ENCODE measurements at places on chromosomes 12 and 14.

- H3K4me3 ChIP-seq = no peak overlapping the region
- peak; percentile 73 for DNase-seq
- H3K36me3 ChIP-seq = no peaks in the 10 kb centered on the region
- H3K27me3 ChIP-seq = no peaks in the 10 kb centered on the region
- H3K27ac ChIP-seq = no peak overlapping the region
Observed at GRCh38 chr14:69079188-69079742, 73.7 kb downstream of the DCAF5 start.

GRCh38 chr12:49847161-49847560 lies 4.3 kb upstream of the BCDIN3D start:
- no peak overlapping the region for H3K4me3 ChIP-seq
- no peak for DNase-seq
- no peaks in the 10 kb centered on the region for H3K36me3 ChIP-seq
- H3K27me3 ChIP-seq = no peaks in the 10 kb centered on the region
- no peaks in the 10 kb centered on the region for H3K4me1 ChIP-seq

- H3K4me1 ChIP-seq = no peaks in the 10 kb centered on the region
- H3K27me3 ChIP-seq = no peaks in the 10 kb centered on the region
- no peak overlapping the region for H3K4me3 ChIP-seq
- no peaks in the 10 kb centered on the region for H3K36me3 ChIP-seq
- DNase-seq = peak; percentile 82
Observed at GRCh38 chr14:90760591-90761316, 55.5 kb downstream of the TTC7B start.

DNA sequence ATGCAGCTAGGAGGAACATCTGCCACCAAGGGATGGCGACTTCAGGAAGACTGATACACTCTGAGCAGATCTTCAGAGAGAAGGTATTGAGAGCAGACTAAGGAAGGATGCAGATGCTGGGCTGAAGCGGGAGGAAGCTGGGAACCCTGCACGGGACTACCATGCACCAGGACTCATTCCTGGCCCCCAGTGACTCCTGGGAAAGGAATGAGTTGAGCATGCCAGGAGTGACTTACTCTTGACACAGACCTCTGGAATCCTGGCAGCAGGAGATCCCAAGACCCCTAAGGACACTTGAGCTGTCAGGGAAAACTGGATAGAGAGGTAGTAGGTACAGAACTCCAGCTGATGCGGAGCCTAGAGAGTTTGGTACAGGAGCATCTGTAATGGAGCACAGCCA lies 336.1 kb downstream of the RPS29 start:
- peak; percentile 70 for DNase-seq
- H3K4me1 ChIP-seq = no peaks in the 10 kb centered on the region
- no peak overlapping the region for H3K4me3 ChIP-seq
- H3K27me3 ChIP-seq = no peaks in the 10 kb centered on the region

DNA sequence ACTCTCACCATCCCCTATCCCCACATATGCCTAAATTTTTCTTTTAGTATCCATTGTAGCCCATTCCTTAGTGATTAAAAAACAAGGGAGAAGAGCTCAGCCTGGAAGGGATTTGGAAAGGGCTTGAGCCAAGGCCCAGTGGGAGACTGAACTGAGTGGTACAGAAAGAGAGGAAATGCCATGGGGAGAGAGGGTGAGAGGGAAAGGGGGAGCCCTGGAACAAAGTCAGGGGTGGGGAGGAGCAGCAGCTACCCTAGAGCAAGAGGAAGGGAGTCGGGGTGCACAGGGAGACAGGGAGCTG lies 2.6 kb upstream of the ATN1 start:
- no peaks in the 10 kb centered on the region for H3K36me3 ChIP-seq
- H3K4me1 ChIP-seq = peaks cover 19% of the 10 kb centered on the region
- H3K27me3 ChIP-seq = no peaks in the 10 kb centered on the region
- DNase-seq = peak; percentile 62
- H3K4me3 ChIP-seq = no peak overlapping the region

- H3K27me3 ChIP-seq = no peaks in the 10 kb centered on the region
- no peak for DNase-seq
- peaks cover 18% of the 10 kb centered on the region for H3K4me1 ChIP-seq
Observed at GRCh38 chr12:24229031-24229700, 279.7 kb upstream of the SOX5 start.

DNA sequence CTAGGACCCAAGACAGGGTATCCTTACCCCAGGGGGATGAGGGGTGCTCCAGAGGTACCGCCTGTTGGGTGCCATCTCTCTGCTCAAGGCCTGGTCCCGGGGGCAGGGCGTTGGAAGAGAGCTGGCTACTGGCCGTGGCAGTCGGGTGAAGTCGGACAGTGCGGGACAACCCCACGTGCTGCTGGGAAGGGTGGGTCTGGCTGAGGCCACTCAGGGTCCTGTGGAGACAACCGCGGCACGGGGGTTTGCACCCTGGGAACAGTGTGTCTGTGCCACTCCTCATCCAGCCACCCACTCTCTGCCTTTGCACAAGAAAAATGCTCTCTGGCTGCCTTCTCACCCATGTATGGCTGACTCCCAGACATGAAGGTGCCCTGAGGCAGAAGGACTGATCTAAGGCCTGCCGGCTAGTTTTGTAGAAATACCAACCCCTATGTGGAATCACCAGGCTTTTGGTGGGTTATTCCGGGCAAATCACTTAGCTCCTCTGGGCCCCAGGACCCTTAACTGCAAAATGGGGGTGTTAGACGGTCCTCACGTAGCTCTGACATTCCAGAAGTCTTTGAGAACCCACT lies 56.5 kb downstream of the LTBP2 start:
- H3K4me1 ChIP-seq = peaks cover 5% of the 10 kb centered on the region
- no peaks in the 10 kb centered on the region for H3K27me3 ChIP-seq
- no peak overlapping the region for H3K4me3 ChIP-seq
- no peaks in the 10 kb centered on the region for H3K36me3 ChIP-seq

DNA sequence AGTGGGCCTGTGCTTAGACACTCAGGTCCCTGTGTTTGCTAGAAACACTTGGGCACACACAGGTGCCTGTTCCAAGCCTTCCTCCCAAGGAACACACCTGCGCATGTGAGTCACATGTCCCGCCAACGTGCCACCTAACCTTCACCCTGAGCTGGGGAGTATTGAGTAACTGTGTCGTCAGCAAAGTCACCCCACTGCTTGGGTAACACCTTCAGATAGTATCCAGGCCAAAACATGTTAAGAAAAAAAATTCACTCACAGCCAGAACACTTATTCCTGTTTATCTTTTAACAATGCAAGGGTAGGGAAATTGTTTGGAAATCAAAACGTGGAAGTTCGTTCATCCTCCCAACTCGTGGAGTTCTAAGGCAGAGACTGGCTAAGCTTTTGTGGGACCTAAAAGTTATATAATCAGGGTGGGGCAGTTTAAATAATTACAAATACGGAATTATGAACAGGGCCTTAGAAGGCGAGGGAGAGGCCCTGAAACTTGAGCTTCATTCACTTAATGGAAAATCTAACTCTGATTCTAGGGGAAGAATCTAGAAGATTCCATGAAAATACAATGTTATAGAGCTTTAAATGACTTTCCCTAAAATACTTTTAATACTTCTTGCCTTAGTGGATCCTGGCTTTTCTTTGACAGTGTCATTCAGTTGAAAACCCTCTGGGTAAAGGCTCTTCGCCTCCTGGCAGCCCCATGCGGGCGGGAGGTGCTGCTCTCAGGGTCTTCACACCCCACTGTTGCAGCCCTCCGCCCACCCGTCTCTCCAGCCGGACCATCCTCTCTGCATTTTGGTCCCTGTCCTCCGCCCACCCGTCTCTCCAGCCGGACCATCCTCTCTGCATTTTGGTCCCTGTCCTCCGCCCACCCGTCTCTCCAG lies 30.3 kb upstream of the ADIPOR2 start:
- no peak overlapping the region for H3K4me3 ChIP-seq
- H3K4me1 ChIP-seq = no peaks in the 10 kb centered on the region
- no peaks in the 10 kb centered on the region for H3K27me3 ChIP-seq
- no peaks in the 10 kb centered on the region for H3K36me3 ChIP-seq

DNA sequence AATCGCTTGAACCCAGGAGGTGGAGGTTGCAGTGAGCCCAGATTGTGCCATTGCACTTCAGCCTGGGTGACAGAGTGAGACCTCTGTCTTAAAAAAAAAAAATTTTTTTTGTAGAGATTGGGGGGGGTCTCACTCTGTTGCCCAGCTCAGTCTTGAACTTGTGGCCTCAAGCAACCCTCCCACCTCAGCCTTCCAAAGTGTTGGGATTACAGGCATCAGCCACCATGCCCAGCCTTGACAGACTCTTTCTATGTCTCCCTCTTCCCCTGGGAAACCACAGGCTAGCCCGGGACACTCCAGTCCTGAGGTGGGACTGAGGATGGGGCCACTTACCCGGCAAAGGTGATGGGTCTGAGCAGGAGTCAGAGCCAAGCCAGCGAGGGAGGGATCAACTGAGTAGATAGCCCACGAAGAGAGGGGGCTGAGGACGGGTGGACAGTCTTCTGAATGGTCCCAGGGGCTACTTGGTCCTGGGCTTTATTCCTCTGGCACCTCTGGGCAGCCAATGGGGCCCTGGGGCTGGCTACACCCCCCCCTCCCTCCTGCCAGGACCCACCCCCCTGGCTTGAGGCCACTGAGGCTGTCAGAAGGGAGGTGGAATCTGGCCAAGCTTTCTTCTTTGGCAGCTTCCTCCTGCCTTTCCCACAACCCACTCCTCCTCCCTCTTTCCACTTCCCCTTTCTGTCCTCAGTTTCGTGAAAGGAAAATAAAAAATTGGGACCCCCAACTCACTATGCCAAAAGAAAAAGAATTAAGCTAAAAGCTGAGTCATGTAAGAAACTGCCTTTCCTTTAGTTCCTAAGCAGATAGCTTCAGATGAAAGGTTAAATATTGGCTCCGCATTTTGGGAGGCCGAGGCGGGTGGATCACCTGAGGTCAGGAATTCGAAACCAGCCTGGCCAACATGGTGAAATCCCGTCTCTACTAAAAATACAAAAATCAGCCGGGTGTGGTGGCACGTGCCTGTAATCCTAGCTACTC lies at the start of gene SDS:
SDS (minus strand) TSS at position 453 of the 981 bp plus-strand sequence. CDS start 4,179 bp downstream, outside the sequence.
- no peak within 1 kb of the TSS for H3K27ac ChIP-seq
- no peaks in the 10 kb centered on the region for H3K36me3 ChIP-seq
- H3K4me1 ChIP-seq = no peaks in the 10 kb centered on the region
- no peak for DNase-seq

DNA sequence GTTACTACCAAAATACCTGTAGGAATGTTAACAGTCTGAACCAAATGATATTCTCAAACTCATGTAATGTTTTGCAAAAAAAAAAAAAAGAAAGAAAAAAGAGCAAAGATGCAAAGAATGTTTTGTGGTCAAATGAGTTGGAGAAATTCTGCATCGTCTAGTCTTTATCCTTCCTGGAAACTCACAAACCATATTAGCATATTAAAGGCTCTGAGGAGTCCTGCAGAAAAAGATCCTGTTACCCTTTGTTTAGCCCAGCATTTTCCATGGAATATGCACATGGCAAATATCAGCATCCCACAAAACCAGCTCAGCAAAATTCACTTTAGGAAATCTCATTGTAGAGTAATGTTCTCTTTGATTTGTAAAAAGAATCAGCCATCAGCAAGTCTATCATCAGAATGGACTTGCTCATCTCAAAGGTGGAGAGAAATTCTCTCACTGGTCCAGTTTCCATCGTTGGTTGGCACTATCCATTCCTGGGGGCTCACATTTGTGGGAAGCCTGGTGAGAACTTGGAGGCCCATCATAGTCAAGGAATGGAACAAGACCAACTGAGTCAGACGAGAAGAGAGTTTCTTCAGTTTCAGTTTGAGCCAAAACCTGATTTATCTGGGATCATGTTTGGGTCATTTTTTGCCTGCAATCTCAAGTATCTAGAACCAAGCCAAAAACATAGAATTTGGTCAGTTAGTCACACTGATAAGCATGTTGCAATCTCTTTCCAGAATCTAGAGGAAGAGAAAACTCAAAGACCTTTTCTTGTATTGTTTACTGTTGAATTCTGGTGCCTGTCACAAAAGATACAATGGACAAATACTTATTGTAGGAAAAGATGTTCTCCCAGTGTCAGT lies 129.8 kb downstream of the TBX5 start:
- H3K27ac ChIP-seq = no peak overlapping the region
- no peak overlapping the region for H3K4me3 ChIP-seq
- H3K36me3 ChIP-seq = no peaks in the 10 kb centered on the region
- H3K4me1 ChIP-seq = peaks cover 2% of the 10 kb centered on the region
- no peaks in the 10 kb centered on the region for H3K27me3 ChIP-seq

- H3K4me3 ChIP-seq = no peak overlapping the region
- DNase-seq = no peak
- H3K36me3 ChIP-seq = no peaks in the 10 kb centered on the region
- no peaks in the 10 kb centered on the region for H3K27me3 ChIP-seq
Observed at GRCh38 chr14:94142247-94142646, 12.8 kb upstream of the IFI27L2 start.

GRCh38 chr14:20327005-20327869 lies 5.8 kb downstream of the CCNB1IP1 start:
- no peaks in the 10 kb centered on the region for H3K4me1 ChIP-seq
- peaks cover 10% of the 10 kb centered on the region for H3K36me3 ChIP-seq
- no peak overlapping the region for H3K4me3 ChIP-seq
- peak; percentile 68 for DNase-seq
